ENCODE measurements at places on chromosomes 3 and 15. TPM values are rescaled to one million over a fixed set of nuclear protein-coding genes. Genes with fewer than 3 reads are reported as not detected.

Gene MORC1
- total RNA-seq: not detected

Gene IL12A
- total RNA-seq: 0.31 TPM

Gene FBXL2
- total RNA-seq: 2.0 TPM

Gene CCDC39
- not detected for total RNA-seq

Gene PSTPIP1
- total RNA-seq: 2.3 TPM

Gene SRPRB
- total RNA-seq: 24.8 TPM

Gene LRIG1
- total RNA-seq: 147 TPM

Gene GPR62
- 0.82 TPM for total RNA-seq

Gene B3GALNT1
- total RNA-seq: 70.2 TPM

Gene SCN5A
- 102 TPM for total RNA-seq

Gene GOLGA8H
- total RNA-seq: 0.35 TPM

Gene SMCO1
- 3.6 TPM for total RNA-seq

Gene TSC22D2
- total RNA-seq: 23.5 TPM

DNA sequence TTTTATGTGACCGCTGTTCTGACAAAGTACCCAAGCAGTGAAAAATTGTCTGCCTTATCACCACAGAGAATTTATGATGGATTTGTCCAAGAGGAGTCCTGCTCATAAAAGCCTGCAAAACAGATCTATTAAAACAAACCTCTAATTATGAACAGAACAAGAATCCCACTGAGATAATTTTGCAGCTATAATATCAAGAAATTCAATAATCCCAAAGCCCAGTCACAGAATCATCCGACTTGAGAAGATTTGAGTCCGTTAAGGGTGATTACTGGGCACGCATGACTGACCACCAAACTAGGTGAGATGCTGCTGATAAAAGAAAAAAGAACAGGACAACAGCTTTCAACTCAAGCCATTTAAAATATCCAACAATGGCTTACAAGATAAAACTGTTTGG is 231.0 kb upstream of the WNT5A start:
- DNase-seq: no peak

GRCh38 chr15:79977431-79978054 is 6.5 kb upstream of the BCL2A1 start:
- DNase-seq: peak; percentile 57

- no peak for DNase-seq
Measured at GRCh38 chr15:91537856-91538255, 315.7 kb upstream of the SLCO3A1 start.

- no peak for DNase-seq
Measured at GRCh38 chr3:172707030-172707429, 3.8 kb downstream of the NCEH1 start.

- no peak for DNase-seq
Measured at GRCh38 chr15:69298697-69299441, at the start of gene PAQR5. PAQR5 (plus strand) TSS chr15:69298912; CDS start chr15:69360081, 61,169 bp downstream.

DNA sequence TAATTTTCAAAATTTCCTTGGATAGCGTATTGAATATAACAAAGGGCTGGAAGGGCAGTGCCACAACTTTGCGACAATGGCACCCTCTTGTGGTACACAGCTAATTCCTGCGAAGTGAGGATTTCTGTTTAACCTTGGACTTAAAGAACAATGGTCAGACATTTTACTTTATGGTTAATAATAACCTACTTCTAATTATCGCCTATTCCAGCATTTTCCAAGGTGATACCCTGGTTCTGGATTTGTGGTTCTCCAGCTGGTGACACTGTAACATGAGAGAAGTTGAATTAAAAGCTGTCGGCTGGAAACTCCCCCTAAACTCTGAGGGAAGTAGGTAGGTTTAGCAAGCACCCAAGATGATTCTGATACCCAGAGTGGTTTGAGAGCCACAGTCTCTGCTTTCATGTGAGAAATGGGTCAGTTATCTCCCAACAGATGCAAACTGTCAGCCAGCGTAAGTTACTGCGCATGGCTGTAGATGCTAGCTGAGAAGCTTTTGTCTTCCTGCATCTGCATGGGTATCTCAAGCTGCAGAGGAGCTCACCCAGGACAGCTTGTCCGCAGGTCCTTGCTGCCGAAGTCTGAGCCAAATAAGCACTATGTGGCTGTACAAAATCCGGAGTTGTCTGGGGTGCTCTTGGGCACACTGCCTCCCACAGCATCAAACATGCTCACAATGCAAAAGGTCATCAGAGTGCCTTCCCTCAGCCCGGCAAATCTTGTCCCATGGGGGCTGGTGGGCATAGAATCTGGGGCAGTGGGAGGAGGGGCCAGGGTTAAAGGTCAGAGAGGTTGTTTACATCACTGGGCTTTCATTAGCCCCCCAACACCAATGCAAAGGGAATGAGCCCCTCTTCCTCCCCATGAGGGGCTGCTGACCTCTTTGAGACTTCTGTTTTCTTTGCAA is 6.6 kb upstream of the CHSY1 start:
- no peak for DNase-seq

DNA sequence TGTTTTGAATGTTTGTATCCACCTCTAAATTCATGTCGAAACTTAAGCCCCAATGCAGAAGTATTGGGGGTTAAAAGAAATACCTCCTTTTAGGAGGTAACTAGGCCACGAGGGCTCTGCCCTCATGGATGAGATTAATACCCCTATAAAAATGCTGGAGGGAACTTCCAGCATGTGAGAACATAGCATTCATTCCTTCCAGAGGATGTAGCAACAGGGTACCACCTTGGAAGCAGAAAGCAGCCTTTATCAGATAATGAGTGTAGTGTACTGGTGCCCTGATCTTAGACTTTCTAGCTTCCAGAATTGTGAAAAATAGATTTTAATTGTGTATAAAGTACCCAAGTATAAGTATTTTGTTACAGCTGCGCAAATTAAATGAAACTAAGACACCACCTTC is 353.4 kb upstream of the MANF start:
- DNase-seq: no peak

GRCh38 chr3:198027799-198028390 is 67.9 kb downstream of the LMLN start:
- no peak for DNase-seq

GRCh38 chr3:32118215-32118614 is 11.8 kb downstream of the GPD1L start:
- DNase-seq: no peak

DNA sequence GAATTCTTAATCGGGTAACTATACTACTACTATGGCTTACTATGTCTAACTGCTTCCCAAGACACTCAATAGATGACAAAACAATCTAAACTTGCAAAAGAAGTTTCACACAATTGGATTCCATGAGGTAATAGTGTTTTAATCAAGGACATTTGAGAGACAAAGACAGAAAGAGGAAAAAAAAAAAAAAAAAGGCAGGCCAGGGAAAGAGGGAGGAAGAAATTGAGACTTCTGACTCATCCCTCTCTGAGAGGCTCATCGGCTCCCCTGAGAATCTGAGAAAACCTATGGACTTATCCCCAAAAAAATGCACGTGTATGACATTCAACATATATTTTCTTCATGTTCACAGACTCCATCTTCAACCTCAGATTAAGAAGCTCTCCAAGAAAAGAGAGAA is 61.0 kb downstream of the SCAPER start:
- no peak for DNase-seq

- no peak for DNase-seq
Measured at GRCh38 chr15:72936691-72937679, 115.3 kb upstream of the NEO1 start.

- DNase-seq: no peak
Measured at GRCh38 chr3:72520690-72521308, 327.4 kb downstream of the SHQ1 start.

GRCh38 chr3:154510780-154511179 is 80.8 kb upstream of the GPR149 start:
- no peak for DNase-seq

DNA sequence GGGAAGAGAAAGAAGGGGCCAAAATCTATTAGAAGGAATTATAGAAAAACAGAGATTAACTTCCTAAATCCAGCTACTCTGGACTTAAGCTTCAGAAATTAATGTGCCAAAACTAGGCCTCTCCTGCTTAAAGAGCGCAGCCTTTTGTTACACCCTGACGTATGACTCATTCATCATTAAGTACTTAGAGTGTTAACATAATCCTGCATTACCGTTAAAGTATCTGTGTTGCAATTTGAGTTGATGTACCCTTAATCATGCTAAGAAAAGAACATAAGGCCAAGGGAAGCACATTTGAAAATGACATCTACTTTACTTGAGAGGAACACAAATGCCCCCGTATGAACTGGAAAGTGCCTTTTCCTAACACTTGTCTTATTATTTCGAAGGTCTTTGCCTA is 7.9 kb downstream of the HTR3D start:
- DNase-seq: no peak

- DNase-seq: no peak
Measured at GRCh38 chr3:30610702-30611368, 4.4 kb downstream of the TGFBR2 start.

DNA sequence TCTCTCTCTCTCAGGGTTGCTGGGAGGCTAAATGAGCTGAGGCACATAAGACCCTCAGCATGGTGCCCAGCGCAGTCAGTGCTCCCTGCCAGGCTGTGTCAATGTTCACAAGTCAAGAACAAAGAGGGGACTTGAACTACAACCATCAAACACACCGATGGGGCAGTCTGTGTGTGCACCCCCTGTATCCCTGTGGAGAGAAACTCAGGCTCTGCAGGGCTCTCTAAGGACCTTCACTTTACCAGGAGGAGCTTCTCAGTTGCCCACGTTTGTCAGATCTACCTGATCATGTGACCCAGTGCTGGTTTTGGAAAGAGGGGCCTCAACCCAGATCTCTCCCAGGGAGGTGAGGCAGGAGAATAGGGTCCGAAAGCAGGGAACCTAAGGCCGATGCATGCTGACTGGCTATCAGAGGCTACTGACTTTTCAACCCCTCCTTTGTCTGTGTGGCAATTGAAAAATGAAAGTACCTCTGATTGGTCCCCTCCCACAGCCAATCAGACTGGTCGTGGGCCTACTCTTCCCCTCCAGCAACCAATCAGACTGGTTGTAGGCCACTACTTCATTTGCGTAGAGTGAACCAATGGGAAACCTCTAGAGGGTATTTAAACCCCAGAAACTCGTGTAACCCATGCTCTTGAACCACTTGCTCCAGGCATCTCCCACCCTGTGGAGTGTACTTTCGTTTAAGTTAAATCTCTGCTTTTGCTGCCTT is 34.0 kb downstream of the RHCG start:
- DNase-seq: no peak

- DNase-seq: no peak
Measured at GRCh38 chr3:78858174-78858573, 909.6 kb downstream of the ROBO1 start.

GRCh38 chr15:95365511-95366107 is 964.9 kb upstream of the NR2F2 start:
- peak; percentile 59 for DNase-seq

- DNase-seq: no peak
Measured at GRCh38 chr3:160105907-160106584, 117.4 kb downstream of the IL12A start.

DNA sequence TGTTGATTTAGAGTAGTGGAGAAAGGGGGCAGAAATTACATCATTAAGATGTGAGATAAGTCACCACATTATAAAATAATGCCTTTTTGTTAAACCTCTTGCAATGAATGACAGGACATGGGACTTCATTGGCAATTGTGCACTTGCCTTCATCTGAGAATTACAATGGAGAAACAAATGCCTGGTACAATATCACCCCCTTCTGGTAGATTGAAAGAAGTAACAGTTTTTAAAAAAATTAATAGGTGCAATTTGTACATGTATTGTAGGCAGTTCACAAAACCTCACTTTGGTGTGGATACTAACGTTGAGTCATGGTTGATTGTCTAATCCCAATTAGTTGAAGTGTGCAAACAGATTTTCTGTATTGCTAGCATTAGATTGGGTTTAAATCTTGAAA is 4.6 kb upstream of the P2RY14 start:
- DNase-seq: no peak

GRCh38 chr15:88752951-88753350 is 50.3 kb upstream of the ACAN start:
- DNase-seq: no peak

DNA sequence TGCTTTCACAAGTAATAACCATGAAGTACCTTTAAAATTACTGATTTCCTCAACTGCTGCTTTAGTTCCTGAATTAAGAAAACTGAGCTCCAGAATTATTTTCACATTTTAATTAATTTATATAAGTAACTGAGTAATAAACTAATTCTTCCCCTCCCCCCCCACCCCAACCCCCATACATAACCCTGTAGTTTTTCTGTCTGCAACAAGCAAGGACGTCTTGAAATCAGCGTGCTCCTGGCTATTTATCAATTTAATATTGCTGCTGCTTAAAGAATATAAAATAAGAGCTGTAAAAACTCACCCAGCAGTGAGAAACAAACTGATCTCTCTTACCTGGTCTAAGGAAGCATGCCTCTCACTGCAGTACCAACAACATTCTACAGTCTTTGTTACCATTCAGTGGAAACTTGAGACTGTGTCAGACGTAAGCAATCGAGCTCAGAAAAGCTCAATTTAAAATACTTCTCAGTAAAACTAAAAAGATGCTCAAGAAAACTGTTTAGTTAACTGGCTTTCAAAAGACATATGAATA is 121.0 kb downstream of the TFDP2 start:
- DNase-seq: no peak

DNA sequence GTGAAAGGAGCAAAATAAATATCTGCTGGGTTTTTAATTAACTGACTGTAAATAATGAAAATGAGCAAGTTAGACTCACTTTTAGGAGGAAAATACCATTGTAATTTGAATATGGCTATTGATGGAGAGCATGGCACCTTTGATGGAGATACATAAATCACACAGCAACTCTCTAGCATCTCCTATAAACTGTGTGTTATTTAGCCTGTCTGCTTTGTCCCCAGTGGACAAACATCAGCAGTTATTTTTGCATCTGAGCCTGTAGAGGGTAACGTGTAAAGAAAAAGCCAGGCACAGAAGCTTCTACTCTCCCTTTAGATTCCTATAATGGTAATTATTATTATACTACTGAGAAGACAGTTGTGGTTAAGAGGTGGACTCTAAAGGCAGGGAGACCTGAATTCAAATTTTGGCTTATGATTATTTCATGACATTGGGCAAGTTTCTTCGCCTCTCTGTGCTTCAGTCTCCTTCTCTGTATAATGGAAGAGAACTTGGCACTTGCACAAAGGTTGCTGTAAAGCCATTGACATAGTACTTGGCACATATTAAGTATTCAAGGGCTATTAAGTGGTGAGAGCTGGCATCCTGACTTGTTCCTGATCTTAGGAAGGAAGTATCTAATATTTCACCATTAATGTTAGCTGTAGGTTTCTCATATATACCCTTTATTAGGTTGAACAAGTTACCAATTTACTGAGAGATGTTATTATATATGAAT is 289.5 kb upstream of the TRIM42 start:
- no peak for DNase-seq
